ENCODE measurements at places on chromosomes 6 and 20. TPM values are rescaled to one million over a fixed set of nuclear protein-coding genes. Genes with fewer than 3 reads are reported as not detected.

BEND3 gene
- total RNA-seq = 3.7 TPM

ANKRD66 gene
- not detected for total RNA-seq

CST5 gene
- total RNA-seq = not detected

WFDC2 gene
- not detected for total RNA-seq

GPLD1 gene
- 0.73 TPM for total RNA-seq

SSTR4 gene
- not detected for total RNA-seq

C6orf52 gene
- 0.59 TPM for total RNA-seq

EMILIN3 gene
- total RNA-seq = not detected

HRH3 gene
- total RNA-seq = not detected

PANK2 gene
- total RNA-seq = 38.6 TPM

BTNL2 gene
- total RNA-seq = not detected

RBPJL gene
- total RNA-seq = not detected

ZNF334 gene
- 0.37 TPM for total RNA-seq

RAB44 gene
- not detected for total RNA-seq

OR2H2 gene
- not detected for total RNA-seq

IP6K3 gene
- total RNA-seq = not detected

Measured in subcutaneous preadipocyte (primary cell).